ENCODE measurements at places on chromosomes 12 and 14.

GRCh38 chr12:107134558-107134957, 41.2 kb upstream of the CRY1 start:
- DNase-seq, result peak; percentile 50

DNA sequence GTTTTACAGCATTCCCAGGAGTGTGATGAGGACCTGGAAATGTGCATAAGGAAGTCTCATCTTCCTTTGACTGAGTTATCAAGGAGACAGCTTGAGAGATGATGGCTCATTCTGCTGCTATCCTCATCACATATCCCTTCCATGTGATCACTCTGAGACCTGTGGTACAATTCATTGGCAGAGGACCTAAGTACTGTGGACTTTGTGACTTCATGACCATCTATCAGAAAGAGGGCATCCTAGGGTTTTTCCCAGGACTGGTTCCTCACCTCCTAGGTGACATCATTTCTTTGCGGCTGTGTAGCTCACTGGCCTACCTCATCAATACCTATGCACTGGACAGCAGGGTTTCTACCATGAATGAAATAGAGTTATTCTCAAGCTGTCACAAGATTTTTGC, 172.1 kb upstream of the PLEKHG7 start:
- DNase-seq, result no peak

DNA sequence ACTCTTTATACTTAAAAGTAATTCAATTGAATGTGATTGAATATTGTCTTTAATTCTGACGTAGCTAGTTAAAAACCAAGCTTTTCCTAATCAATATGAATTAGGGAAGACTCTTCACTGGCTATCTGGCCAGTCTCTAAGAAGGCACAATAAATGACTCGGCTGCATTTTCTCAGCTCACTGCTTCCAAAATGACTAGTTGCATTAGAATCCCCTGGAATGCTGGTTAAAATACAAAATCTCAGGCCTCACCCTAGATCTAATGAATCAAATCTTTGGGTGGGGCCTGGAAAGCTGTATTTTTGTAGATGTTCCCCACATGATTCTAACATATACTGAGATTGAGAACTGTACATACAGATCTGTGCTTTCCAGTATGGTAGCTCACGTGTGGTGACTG, 242.1 kb downstream of the CHST11 start:
- no peak for DNase-seq

DNA sequence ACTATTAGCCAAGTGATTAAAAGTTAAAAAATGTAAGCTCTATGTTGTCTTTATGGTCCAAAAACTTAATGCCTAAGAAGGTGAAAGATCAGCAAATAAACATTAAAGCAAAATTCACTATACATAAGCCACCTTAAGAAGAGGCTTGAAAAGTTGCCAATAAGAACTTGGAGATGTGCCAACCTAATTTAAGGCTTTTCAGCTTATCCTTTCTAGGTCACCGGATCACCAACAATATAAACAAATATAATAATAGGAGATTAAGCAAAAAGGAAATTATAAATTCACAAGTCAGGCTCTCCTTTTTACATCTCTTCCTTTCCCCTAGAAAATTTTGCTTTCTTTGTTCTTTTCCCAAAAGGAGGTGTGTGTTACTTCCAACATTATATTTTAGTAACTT, 30.9 kb downstream of the SLC2A3 start:
- DNase-seq, result no peak

DNA sequence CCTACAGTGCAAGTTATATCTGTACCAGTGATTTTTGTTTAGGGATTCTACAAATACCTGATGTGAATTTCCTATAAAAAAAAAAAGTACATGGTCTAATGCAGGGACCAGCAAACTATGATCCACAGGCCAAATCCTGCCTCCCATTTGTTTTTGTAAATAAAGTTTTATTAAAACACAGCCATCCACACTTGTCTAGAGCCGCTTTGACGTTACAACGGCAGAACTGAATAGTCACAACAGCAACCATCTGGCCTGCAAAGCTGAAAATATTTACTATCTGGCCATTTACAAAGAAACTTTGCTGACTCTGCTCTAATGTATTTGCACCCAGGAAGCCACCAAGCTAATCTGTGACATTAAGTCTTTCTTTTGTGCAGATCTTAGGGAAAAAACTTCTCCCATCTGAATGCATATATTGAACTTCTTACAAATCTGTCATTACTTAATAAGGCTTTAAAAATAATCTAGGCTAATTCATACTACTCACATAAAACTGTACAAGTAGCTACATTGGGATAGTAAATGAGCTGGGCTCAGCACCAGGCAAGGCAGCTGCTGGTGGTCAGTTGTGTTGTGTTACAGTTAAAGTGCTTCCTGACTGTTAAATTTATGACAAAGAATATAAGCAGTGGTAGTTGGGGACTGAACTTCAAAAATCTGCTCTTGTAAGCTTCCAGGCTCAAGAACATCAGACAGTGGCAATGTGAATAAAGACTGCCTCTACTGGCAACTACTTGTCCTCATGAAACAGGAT, 303.3 kb downstream of the MED13L start:
- no peak for DNase-seq

GRCh38 chr12:89501793-89502192, 22.8 kb downstream of the GALNT4 start:
- no peak for DNase-seq

- DNase-seq, result no peak
Observed at GRCh38 chr12:126676434-126676833, 1590.5 kb upstream of the TMEM132C start.

- DNase-seq, result no peak
Observed at GRCh38 chr12:64469455-64470142, 17.7 kb downstream of the TBK1 start.

DNA sequence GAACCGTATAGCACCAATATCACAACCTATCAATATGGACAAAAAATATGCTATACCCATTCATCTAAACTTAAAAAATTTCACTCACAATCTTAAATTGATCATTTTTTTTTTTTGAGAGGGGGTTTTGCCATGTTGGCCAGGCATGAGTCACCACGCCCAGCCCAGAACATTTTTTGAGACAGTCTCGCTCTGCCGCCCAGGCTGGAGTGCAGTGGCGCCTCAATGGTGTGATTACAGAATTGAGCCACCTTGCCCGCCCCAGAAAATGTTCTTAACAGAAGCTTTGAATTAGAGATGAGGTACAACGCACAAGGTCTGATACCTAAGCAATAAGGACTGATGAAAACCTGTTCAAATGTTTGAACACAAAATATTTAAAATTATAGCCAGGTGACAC, 15.8 kb upstream of the ATP5F1B start:
- peak; percentile 40 for DNase-seq

DNA sequence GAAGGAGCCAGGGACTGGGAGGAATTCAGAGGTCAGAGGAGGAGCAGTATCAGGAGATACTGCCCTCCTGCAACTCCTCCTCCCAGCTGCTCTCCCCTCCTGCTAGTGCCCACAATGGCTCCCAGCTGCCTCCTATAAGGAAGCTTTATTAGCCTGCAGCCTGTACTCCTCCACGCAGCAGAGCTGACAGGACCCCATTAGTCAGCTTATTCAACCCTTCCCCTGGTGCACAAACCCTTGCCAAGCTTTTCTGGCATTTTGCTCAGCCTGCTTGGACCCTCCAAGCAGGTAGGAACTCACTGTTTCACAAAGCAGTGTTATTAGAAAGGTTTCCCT, 6.9 kb upstream of the AQP2 start:
- DNase-seq, result no peak

GRCh38 chr14:85439696-85440328, 90.1 kb upstream of the FLRT2 start:
- no peak for DNase-seq

DNA sequence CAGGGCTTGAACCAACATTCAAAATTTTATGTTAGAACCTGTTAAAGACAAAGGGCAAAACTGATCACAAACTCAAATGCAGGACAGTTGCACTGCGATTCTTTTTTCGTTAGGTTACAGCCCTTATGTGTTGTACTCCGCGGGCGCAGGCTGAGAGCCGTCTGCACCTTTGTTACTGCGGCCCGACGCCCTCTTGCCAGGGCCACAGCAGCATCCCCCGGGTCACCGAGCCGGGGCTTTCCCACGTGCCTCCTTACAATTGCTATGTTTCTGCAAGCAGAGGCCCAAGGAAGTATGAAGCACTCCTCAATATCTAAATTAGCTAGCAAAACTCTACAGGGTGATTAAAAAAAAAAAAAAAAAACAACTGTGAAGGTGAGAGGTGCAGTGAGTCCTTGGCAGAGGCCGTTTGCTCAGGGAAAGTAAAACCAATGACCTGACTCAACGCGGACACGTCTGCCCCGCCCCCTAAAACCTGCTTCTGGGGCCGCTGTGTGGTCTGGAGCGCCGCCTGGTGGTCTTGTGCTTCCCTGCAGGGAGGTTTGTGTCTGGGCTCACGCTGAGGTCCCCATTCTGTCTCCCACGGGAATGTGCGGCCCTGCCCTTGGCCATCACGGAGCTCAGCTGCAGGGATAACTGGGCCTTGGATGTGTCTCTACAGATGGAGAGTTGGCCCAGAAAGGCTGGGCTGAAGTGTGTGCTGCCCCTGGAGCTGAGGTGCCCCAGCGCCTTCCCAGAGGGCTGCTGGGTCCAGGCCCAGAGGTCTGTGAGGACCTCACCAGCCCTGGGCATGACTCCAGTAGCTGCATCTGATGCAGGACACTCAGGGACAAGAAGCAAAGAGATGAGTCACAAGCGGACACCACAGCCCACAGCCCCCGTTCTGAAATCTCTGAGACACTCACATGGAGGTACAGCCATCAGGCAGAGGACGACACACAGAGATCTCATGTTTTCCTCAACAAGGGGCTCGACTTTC, 418.5 kb downstream of the TMEM121 start:
- peak; percentile 86 for DNase-seq

DNA sequence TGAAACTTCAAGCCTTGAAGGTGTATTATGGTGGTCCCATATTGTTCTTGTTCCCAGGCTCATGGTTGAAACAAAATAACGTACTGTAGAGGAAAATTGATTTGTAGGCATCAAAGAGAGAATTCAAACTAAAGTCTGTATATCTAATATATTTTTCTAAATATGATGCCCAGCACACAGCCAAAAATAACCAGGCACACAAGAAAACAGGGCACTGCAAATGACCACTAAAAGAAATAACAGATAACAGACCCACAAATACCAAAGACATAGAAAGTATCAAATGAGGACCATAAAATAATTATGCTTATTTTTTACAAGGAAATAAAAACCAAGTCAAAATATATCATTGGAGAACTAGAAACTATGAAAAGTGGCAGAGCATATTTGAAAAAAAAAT, 46.8 kb downstream of the LLPH start:
- no peak for DNase-seq

DNA sequence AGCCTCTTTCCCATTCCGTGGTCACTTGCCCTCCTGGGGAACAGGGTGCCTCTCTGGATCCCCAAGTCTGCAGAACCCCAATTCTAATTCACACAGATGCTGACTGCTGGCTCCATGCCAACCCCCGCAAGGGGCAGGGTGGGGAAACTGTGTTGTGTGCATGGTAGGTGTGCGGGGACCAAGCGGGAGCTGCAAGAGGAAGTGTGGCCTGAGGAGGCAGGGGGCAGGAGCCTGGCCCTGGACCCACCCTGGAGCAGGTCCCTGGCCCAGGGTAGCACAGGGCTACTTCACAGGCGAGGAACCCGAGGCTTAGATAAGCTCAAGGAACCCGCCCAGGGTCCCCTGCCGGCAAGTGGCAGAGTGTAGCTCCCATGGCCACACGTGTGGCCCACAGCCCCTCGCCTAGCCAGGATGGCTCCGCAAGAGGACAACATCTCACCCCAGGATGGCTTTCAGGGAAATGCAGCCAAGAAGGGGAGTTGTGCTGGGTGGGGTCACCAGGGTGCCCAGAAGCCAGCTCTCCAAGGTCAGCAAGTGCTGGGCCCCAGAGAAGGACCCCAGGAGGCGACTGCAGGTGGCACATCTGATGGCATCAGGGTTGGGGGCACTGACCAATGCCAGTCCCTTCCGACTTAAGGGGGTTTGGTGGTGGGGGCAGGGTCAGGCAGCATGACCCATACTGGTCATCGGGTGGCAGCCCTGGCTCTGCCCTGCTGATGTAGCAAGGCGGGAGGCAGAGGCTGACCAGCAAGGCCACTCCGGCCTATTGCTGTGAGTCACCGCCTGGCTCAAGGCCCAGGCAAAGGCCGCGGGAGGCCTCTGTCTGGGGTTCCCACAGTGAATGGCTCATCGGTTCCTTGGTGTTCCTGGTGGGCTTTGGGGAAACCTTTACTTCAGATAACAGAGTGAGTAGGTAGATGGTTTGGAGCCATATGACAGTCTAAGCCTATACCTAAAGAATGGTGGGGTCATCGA, 37.3 kb upstream of the EML1 start:
- DNase-seq, result no peak

DNA sequence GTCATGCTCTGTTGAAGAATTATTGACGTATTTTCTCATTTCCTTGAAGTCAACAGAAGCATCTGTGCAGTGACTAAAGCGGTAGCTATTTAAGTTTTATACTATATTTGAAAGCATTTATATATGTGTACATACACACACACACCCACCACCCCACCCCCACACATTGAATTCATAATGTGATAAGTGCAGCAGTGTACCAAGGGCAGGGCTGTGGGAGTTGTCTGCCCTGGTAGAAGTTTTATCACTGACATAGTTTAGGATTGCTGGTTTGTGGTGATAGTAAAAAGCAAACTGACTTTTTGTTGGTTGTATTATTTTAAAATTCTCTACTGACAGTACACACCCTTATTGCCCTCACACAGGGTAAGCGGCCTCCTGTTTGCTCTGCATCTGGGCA, 39.1 kb downstream of the GAS2L3 start:
- no peak for DNase-seq

- DNase-seq, result no peak
Observed at GRCh38 chr14:105337966-105338741, 23.6 kb downstream of the PACS2 start.
